ENCODE measurements at places on chromosomes 2 and 18.

GRCh38 chr2:9163306-9164111, 43.1 kb upstream of the ASAP2 start:
- DNase-seq: no peak

DNA sequence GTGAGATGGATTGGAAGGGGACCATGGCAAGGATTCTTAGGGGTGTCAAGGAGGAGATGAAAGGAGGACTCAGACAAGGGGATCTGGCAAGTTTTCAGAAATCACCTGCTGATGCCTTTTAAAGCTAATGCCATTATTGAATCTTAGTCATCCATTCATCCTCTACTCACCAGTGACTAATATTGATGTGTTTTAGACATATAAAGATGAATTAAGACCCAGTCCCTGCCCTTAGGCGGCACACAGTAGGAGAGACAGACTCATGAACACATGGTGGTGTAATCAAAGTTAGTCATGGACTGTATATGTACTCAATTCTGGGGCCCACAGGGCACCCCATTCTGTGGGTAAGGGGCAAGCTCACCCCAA, 56.5 kb upstream of the ATL2 start:
- DNase-seq: no peak

- DNase-seq: no peak
Measured at GRCh38 chr18:79484661-79485621, 89.2 kb downstream of the NFATC1 start.

DNA sequence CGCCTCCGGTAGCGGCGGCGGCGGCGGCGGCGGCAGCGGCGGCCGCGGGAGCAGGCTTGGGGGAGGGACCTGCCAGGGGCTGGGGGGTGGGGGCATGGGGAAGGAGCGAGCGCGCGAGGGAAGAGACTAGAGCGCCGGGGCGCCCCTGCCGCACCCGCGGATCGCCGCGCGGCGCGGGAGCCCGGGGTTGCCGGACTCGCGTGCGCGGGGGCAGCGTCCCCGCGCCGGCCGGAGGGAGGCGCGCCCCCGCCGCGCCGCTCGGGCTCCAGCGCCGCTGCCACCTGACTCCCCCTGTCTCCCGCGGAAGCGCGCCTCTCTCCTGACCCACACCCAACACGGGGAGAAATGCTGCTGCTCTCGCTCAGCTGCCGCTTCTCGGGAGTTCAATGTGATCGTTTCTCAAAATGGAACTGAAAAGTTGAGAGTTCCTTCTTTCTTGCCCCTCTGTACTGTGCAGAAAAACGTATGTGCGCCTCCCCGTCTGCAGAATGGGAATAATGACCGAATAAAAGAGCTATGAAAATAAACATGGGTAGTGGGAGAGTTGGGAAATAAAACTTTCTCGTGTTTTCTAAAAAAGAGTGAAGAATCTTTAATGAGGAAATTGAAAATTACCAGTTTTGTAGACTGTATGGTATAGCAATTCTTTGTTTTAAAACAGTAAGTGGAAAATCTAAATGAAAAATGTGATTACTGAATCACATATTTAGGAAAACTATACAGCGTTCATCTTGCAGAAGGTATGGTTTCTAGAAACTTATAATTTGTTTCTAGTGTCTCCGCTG, 455 bp upstream of the TLK1 start:
- peak; percentile 84 for DNase-seq

Data from NCI-H2171 treated with DMSO at 0.1 percent for 48 hours (cell line).